Activated CD8-positive, alpha-beta memory T cell treated with anti-CD3 and anti-CD28 coated beads for 36 hours (primary cell): ENCODE measurements at places on chromosomes 7 and 10. TPM values are rescaled to one million over a fixed set of nuclear protein-coding genes. Genes with fewer than 3 reads are reported as not detected.

The SORCS1 gene
- not detected for total RNA-seq

The C10orf53 gene
- total RNA-seq, result not detected

The POLR1F gene
- 35.6 TPM for total RNA-seq

The EN2 gene
- not detected for total RNA-seq

The WNT16 gene
- 0.29 TPM for total RNA-seq

The ASB15 gene
- not detected for total RNA-seq
